ENCODE measurements at places on chromosomes 11 and 22. TPM values are rescaled to one million over a fixed set of nuclear protein-coding genes. Genes with fewer than 3 reads are reported as not detected.

DNA sequence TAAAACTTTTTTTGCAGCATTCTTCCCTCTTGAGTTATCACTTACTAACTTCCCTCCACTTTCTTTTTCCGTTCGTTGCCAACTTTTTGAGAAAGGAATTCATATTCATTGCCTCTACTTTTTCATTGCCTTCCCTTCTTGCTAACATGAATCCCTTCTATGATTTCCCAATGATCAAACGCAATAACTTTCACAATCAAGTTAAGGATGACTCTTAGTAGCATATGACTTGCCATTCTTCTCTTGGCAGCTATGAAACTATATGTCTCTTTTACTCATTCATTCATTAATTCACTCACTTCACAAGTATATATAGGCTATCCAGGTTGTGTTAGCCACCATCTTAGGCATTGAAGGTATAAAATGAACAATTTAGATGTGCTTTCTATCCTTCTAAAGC lies 16.6 kb upstream of the ARHGAP20 start:
- DNase-seq: no peak

GRCh38 chr11:44726283-44727113 lies at the start of gene TSPAN18:
Gene TSPAN18, plus strand, starts transcription at chr11:44726962. Its CDS starts 179,455 bp downstream, at chr11:44906417.
- DNase-seq: peak; percentile 43

GRCh38 chr11:23948851-23949250 lies 548.0 kb upstream of the LUZP2 start:
- DNase-seq: no peak

Gene ALDH3B2
- not detected for total RNA-seq

DNA sequence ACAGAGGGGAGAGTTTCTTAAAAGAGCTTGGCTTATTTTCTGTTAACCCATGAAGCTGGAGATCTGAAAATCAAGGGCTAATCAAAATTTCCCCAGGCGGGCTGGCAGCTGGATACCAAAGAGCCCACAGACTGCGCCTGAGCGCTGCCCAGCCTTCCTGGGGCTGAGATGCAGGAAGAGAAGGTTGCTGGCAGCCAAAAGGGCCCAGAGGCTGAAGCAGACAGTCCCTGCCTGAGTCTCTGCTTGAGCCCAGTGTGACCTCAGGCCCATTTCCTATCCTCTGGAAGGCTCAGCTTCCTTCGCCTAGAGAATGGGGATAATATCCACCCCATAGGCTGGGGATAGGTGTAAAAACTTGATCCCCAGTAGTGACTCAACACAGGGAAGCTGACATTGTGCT lies 49.1 kb downstream of the ARRB1 start:
- no peak for DNase-seq

Measured in uterus (tissue), 4 donors.